Activated B cell treated with CpG ODN at 0.5 μM for 24 hours (primary cell): ENCODE measurements at places on chromosomes 3 and 15. TPM values are rescaled to one million over a fixed set of nuclear protein-coding genes. Genes with fewer than 3 reads are reported as not detected.

Gene ACSBG1
- total RNA-seq, result 0.07 and 0.15 TPM in 2 replicates

DNA sequence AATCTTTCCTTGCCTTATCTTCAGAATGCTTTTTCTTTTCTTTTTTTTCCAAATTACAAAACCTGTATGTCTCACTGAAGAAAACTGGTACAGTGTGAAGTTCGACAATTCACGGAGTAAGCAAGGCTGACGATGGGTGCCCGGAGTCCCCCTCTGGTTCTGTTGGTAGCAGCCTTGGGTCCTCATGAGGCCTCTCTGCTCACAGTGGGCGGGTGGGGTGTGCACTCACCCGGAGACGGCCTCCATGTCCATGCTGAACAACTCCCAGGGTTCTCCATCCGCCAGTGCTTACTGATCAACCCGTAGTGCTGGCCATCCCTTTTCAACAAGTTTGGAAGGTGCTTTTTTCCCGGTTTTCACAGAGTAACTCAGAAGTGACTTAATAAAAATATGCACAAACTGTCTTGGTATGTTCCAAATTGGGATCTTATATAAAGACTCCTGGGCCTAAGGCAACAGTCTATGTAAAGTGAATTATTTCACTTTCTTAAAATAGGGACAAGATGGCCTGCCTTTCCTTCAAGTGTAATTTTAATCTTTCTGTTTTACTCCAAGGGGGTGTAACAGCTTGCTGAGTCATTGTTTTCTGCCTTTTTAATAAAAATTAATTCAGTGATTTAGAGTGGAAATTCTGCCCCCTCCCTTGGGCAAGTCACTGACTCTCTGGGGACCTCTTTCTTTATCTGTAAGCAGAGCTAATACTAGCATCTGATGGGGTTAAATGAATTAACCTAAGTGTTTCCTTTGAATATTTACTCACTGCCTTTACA is 23.7 kb downstream of the LRRK1 start:
- peaks cover 28% of the 10 kb centered on the region for H3K4me1 ChIP-seq
- DNase-seq, result no peak
- H3K27ac ChIP-seq, result no peak overlapping the region
- H3K4me3 ChIP-seq, result no peak overlapping the region
- peaks cover 2% of the 10 kb centered on the region for H3K36me3 ChIP-seq

DNA sequence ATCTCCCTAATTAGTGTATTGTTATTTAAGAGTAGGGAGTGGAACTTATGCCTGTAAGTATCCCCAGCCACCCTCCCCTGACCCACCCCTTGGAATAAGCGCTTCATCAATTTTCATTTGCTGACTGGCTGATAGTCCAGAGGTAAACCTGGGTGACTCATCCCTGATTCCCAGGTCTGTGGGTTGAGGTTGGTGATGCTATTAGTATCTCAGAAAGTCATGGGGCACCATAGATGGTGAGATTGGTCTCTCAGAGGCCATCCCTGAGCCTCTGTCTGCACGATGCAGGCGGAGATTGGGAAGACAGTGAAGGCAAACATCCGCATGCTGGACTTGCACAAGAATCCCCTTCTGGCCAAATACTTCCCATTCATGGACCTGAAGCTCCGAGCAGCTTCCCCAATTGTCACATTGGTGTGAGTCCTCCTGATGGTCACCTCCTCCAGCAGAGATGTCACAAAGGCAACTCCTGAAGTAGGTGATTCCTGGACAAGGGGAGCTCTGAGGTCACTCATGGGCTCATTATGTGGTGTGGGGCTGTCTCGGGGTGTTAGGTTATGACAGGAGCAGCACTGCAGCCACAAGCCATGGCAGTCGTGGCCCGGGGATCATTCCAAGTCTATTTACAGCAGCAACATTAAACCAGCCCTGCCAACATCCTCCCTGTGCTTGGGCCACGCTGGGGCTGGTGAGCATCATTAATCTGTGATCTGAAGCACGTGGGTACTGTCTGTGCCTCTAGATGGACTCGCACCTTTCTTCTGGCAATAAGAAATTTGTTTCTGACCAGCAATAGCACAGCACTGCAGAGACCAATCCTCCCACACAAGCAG is 6.8 kb upstream of the TXNRD3 start:
- H3K4me3 ChIP-seq, result no peak overlapping the region
- DNase-seq, result no peak
- H3K36me3 ChIP-seq, result no peaks in the 10 kb centered on the region
- no peak overlapping the region for H3K27ac ChIP-seq

DNA sequence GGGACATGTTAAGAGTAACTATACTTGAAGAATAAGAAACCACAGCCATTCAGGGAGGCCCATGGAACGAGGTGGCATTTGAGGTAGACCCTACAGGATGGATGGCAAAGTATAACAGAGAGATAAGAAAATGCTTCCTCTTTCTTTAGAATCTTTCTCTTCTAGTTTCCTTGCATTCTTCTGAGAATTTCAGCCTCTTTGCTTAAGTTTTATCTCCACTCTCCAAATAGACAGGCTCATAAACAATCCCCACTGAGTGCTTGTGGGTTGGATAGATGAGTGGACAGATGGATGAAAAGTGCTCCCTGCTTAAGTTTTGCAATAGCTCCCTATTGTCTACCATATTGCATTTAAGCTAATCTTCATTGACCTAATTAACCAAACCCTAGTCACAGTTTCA is 103.7 kb downstream of the MEX3B start:
- no peaks in the 10 kb centered on the region for H3K4me1 ChIP-seq
- H3K4me3 ChIP-seq, result no peak overlapping the region
- DNase-seq, result no peak

Gene ZNF80
- 0.53 and 0.66 TPM in 2 replicates for total RNA-seq

Gene PIF1
- 3.3 and 5.5 TPM in 2 replicates for total RNA-seq

DNA sequence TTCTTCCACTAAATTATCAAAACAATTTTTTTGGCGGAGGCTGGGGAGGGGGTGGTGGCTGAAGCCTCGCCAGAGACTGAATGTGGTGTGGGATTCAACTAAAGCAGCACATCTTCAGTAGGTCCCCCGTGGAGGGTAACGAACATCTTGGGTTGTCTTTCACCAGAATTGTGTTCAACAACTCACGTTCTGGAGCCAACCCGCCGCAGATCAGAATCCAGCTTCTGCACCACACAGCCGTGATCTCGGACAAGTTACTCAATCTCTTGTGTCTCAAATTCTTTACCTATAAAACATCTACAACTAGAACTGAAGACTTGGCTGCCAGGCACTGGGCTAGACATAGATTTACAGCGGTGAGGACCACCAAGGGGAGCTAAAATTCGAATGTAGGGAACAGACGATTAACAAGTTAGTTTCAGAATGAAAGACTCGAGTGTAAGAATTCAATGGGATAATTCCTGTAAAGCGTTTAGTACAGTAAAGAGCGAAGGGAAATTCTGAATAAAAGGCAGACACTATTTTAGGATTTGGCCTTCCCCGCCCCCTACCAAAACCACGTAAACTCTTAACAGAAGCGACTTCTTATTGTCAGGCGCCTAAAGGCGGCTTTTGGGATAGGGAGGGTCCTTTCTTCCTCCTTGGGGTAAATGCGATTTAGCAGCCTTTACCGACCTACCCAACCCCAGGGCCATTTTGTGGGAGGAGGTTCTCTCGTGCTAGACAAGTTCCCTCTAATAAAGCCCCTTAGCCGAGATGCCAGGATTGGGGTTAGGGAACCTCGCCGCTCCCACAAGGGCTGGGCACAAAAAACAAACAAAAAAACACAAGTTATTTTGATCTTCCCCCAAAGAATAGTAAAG is 697 bp upstream of the RAB5A start:
- peaks cover 22% of the 10 kb centered on the region for H3K36me3 ChIP-seq
- H3K27ac ChIP-seq, result peak overlapping the region; percentile 96
- no peak for DNase-seq

Gene ISLR2
- total RNA-seq, result not detected in 2 replicates

DNA sequence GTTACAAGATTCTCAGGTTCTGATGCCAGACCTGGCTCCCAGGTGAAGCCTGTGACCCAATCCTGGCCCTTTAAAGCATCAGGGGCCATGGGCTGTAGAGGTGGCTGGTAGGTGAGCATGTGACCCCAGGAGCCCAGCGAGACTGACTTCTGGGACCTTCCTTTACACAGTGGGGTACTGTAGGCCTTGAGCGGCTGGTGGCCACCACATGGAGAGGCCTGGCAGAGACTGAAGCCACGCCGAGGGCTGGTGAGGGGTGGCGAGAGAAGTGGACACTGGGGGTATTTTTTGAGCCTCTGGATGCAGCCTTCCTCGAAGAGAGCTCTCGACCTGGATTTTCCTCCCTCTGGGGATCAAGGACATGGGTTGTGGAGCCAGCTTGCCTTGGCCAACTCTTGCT is 71.2 kb upstream of the ITGA11 start:
- no peak overlapping the region for H3K27ac ChIP-seq
- no peak for DNase-seq
- H3K4me1 ChIP-seq, result no peaks in the 10 kb centered on the region
- no peak overlapping the region for H3K4me3 ChIP-seq
- H3K36me3 ChIP-seq, result no peaks in the 10 kb centered on the region
- H3K27me3 ChIP-seq, result peaks cover 16% of the 10 kb centered on the region

GRCh38 chr15:29124581-29125381 is 144.8 kb downstream of the NSMCE3 start:
- H3K27ac ChIP-seq, result no peak overlapping the region
- H3K36me3 ChIP-seq, result no peaks in the 10 kb centered on the region
- H3K4me3 ChIP-seq, result no peak overlapping the region
- H3K27me3 ChIP-seq, result no peaks in the 10 kb centered on the region
- H3K4me1 ChIP-seq, result no peaks in the 10 kb centered on the region
- no peak for DNase-seq

GRCh38 chr3:44055951-44056350 is 185.7 kb upstream of the TOPAZ1 start:
- H3K4me1 ChIP-seq, result peaks cover 40% of the 10 kb centered on the region
- H3K4me3 ChIP-seq, result no peak overlapping the region
- no peak for DNase-seq
- H3K36me3 ChIP-seq, result no peaks in the 10 kb centered on the region
- H3K27ac ChIP-seq, result no peak overlapping the region
- H3K27me3 ChIP-seq, result no peaks in the 10 kb centered on the region

Gene CLRN1
- not detected in 2 replicates for total RNA-seq

GRCh38 chr15:77659350-77660321 is 26.9 kb upstream of the LINGO1 start:
- peaks cover 6% of the 10 kb centered on the region for H3K27me3 ChIP-seq
- no peak for DNase-seq
- no peaks in the 10 kb centered on the region for H3K4me1 ChIP-seq
- H3K4me3 ChIP-seq, result no peak overlapping the region
- no peaks in the 10 kb centered on the region for H3K36me3 ChIP-seq
- no peak overlapping the region for H3K27ac ChIP-seq

- no peak overlapping the region for H3K27ac ChIP-seq
- no peak for DNase-seq
- H3K4me3 ChIP-seq, result no peak overlapping the region
- no peaks in the 10 kb centered on the region for H3K36me3 ChIP-seq
- no peaks in the 10 kb centered on the region for H3K27me3 ChIP-seq
Measured at GRCh38 chr15:37695719-37696118, 238.7 kb upstream of the TMCO5A start.

DNA sequence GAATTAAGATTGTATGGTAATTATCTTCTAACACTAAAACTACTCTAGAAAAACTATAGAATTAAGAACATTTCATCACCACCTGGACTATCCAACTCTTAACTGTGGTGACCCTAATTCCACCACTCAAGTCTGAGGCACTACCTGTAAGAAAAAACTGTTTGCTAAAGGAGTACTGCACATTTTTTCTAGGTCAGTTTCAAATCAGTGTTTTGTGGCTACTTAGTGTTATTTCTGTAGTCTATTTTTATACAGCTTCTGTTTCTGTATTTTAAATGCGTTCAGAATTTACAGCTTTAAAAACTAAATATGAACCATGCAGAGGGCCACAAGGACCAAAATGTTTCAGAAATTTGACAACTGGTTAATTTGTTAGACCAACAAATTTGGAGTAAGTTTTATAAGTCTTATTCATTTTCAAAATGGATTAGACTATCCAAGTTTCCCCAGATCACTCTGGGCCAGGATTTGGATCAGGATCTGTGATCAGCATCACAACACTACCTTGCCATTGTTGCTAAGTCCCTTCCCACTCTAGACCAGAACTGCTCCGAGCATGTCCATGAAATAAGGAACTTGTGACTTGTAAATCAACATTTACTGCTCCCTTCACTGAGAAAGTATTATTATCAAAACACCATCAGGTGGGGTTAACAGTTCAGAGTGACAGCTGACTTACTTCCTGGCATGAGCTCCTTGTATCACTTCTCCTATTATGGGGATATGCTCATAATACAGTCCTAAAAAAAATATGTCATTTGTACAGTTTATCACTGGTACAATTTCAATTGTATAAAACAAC is 8.6 kb downstream of the GLT8D1 start:
- no peak for DNase-seq
- H3K4me3 ChIP-seq, result no peak overlapping the region
- H3K36me3 ChIP-seq, result peaks cover 67% of the 10 kb centered on the region
- H3K4me1 ChIP-seq, result peaks cover 11% of the 10 kb centered on the region
- peak overlapping the region; percentile 32 for H3K27ac ChIP-seq
- H3K27me3 ChIP-seq, result no peaks in the 10 kb centered on the region

Gene SH3BP5
- total RNA-seq, result 60.5 and 66.0 TPM in 2 replicates

DNA sequence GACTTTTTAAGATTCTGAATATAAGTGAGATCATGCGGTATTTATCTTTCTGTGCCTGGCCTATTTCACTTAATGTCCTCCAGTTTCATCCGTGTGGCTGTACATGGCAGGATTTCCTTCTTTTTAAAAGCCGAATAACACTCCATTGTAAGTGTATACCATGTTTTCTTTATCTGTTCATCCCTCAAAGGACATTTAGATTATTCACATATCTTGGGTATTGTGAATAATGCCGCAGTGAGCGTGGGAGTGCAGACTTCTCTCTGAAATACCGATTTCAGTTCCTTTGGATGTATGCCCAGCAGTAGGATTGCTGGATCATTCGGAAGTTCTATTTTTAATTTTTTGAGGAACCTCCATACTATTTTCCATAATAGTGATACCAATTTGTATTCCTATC is 136.1 kb downstream of the APBA2 start:
- H3K27ac ChIP-seq, result no peak overlapping the region
- no peaks in the 10 kb centered on the region for H3K4me1 ChIP-seq
- H3K4me3 ChIP-seq, result no peak overlapping the region

Gene FGD5
- not detected in 2 replicates for total RNA-seq

Gene RYR3
- not detected in 2 replicates for total RNA-seq

GRCh38 chr3:190721330-190721729 is 141.2 kb downstream of the GMNC start:
- peaks cover 5% of the 10 kb centered on the region for H3K27me3 ChIP-seq
- H3K36me3 ChIP-seq, result no peaks in the 10 kb centered on the region
- DNase-seq, result no peak
- no peaks in the 10 kb centered on the region for H3K4me1 ChIP-seq
- no peak overlapping the region for H3K27ac ChIP-seq

Gene MYO5C
- 2.4 and 3.3 TPM in 2 replicates for total RNA-seq
